NCI-H345 (cell line): ENCODE measurements at places on chromosomes 13 and 19.

DNA sequence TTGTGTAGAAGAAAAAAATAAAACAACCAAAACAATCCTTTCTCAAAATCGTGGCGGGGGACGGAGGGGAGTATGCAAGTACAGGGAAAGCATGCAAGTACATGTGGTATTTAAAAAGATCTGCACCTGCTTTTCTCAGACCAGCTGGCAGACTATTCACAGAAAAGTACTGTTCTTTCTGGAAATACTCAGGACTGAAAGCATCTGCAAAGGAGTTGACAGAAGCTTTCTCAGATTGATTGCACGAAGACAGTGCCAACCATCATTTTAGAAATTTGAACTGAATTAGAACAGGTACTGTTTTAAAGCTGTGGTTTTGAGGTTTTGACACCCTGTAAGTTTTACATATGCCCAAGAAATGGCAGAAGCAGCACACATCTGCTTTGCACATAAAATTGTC lies 19.8 kb upstream of the PCDH8 start:
- DNase-seq = no peak

GRCh38 chr13:49828453-49828852 lies 36.0 kb upstream of the KPNA3 start:
- DNase-seq = no peak

- no peak for DNase-seq
Observed at GRCh38 chr19:6577476-6578125, 13.3 kb downstream of the CD70 start.

DNA sequence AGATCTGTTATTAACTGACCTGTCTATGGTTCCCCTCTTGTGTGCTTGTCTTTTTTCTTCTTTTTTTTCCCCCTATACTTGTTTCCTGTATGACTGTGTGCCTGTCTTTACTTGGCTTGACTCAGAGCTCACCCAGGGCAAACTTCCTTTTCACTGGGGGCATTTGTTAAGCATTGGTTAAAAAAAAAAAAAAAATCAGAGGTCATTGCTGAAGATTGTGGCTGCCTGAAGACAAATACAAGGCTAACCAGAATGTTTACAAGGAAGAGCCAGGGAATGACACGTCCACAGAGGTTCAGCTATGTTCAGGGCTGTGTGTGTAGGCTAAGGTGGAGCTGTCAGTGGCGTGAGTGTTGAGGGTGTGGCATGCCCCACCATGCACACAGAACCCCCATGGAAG lies 47.1 kb downstream of the LNX2 start:
- DNase-seq = no peak

GRCh38 chr19:38634757-38635482 lies 12.5 kb upstream of the ACTN4 start:
- DNase-seq = peak; percentile 81

- DNase-seq = no peak
Observed at GRCh38 chr13:76754414-76754813, 131.8 kb downstream of the KCTD12 start.

DNA sequence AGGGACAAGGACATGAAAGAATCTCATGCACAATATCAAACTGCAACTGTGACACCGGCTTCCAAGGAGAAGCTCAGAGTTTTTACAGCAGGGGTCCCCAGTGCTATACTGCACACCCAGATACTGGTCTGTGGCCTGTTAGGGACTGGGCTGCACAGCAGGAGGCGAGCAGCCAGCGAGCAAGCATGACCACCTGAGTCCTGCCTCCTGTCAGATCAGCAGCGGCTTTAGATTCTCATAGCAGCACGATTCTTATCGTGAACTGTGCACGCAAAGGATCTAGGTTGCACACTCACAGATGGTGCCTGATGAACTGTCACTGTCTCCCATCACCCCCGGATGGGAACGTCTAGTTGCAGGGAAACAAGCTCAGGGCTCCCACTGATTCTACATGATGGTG lies 13.1 kb upstream of the CD22 start:
- no peak for DNase-seq
